ENCODE measurements at places on chromosomes 2 and 18.
A peak's percentile ranks its signal among the peaks of the same experiment; 100 is the strongest.

DNA sequence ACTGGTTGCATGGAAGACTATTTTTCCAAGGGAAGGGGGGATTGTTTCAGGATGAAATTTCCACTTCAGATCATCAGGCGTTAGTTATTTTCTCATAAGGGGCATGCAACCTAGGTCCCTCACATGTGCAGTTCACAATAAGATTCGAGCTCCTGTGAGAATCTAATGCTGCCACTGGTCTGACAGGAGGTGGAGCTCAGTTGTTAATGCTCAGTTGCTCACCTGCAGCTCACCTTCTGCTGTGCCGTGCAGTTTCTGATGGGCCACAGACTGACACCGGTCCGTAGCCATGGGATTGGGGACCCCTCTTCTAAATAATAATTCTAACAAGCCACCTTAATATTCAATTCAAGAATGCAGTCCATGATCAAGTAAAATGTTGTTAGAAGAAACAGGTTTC lies 34.9 kb downstream of the PLCL1 start:
- no peak for DNase-seq

DNA sequence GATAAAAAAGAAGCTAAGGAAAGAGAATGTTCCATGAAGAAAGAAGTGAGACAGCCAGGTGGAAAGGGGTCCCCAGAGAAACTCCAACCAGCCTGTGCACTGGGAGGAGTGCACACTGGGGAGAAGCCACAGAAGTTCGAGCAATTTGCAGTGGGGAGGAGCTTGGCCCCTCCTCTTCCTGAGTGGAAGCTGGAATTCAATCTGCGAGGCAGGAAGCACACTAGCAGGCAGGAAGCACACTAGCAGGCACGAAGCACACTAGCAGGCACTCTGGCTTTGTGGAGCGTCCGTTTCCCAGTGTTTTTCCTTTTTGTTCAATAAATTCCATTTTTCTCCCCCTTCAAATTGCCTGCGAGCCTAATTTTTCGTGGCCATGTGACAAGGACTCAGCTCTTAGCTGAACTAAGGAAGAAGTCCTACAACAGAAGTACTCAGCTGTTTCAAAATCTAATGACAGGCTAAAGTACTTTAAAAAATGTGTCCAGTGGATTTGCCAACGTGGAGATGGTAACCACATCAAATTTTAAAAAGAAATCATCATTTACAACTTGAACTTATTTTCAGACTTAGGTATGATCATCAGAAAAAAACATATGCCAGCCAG lies 21.4 kb upstream of the SPIRE1 start:
- DNase-seq: no peak

DNA sequence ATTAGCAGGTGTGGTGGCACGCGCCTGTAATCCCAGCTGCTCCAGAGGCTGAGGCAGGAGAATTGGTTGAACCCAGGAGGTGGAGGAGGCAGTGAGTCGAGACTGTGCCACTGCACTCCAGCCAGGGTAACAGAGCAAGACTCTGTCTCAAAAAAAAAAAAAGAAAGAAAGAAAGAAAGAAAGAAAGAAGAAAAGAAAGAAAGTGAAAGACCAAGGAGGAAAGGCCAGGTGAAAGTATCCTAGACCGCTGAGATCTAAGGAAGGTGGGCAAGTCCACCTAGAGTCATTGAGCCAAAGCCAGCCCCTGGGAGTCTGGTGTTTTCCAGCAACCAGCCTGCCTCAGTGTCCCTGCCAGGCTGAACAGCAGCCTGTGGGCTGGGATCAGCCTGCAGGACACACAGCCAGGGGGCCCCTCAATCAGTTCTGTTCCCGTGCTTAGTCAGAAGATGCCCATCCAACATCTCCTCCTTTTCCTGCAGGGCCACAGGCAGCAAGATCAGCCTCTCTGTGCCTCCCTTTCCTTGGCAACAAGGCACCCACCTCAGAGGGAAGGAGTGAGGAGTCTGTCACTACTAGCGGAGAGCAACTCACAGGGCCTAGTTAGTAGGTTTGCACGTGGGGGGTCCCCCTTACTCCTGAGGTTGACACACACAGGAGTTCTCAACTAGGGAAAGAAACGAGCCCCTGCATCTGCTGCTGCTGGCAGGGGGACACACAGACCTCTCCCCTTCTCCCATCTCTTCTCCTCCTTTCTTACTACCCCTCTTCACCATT lies 64.1 kb downstream of the SMAD7 start:
- DNase-seq: no peak

GRCh38 chr2:25293958-25294562 lies 47.7 kb downstream of the DNMT3A start:
- DNase-seq: no peak

DNA sequence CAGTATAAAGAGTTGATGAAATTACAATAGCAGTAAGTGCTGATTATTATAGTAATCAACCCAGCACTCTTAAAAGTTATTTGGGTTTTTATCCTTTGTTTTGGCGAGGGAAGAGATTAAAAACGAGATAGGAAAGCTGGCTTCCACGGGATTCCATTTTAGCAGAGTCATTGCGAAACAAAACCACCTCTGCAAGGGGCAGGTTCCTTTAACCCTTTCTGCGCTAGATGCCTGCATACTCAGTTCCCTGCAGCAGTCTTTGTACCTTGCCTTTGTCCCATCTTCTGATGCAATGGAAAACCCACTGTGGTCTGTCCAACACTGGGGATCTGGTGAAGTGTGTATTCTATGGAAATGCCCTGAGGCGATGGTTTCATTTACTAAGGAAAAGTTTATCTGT lies 2.7 kb downstream of the YPEL5 start:
- DNase-seq: peak; percentile 64

GRCh38 chr2:171895786-171896185 lies 1.7 kb upstream of the SLC25A12 start:
- no peak for DNase-seq

DNA sequence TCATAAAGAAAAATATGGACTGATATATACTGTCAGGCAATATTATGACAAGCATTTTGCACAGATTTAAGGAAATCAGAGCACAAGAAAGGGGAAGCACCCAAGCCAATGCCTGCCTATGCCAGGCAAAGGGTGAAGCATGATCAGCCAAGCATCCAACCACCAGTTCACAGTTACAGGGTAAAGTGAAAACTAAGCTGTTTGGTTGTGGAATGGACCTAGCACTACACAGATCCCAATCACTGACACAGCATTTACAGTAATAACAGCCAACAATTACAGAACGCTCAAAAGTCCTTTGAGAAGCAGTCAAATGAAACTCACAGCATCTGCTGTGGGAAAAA lies 90.3 kb downstream of the SP3 start:
- no peak for DNase-seq

GRCh38 chr2:60283626-60284025 lies 269.8 kb downstream of the BCL11A start:
- no peak for DNase-seq

- DNase-seq: no peak
Observed at GRCh38 chr2:161570424-161571050, 53.7 kb upstream of the SLC4A10 start.

DNA sequence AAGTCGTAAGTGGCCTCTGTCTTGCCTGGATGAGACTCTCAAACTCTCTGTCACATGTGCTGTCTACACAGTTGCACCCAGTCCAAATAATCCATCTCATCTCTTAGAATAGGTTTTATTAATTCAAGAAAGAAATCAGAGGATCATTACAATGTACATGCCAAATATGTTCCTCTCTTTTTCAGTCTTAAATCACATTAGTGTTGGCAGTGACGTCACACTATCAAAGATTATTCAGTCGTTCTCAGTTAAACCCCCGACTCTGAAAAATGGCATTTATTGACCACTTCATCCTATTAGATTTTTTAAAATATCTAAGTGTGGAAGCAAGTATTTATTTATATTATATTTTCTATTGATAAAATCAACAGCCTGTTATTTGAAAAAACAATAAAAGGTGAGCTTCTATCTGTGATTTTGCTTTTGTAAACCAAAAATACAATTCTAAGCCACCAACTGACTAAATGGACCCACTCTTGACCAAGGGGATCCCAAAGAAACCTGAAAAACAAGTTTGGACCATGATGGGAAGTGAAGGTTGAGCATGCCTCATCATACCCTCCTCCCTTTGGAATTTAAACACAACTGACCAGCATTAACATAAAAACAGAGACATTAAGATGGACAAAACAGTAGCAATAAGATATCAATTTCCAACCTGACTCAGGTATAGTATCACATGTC lies 1894.4 kb upstream of the LRRTM1 start:
- DNase-seq: no peak

- DNase-seq: no peak
Observed at GRCh38 chr2:17713291-17713690, 40.3 kb downstream of the SMC6 start.

- DNase-seq: no peak
Observed at GRCh38 chr2:74564222-74564621, 9.7 kb downstream of the DOK1 start.

- DNase-seq: no peak
Observed at GRCh38 chr2:234535464-234535863, 38.6 kb upstream of the ARL4C start.

- DNase-seq: no peak
Observed at GRCh38 chr18:76277801-76278200, 217.2 kb downstream of the ZNF516 start.

DNA sequence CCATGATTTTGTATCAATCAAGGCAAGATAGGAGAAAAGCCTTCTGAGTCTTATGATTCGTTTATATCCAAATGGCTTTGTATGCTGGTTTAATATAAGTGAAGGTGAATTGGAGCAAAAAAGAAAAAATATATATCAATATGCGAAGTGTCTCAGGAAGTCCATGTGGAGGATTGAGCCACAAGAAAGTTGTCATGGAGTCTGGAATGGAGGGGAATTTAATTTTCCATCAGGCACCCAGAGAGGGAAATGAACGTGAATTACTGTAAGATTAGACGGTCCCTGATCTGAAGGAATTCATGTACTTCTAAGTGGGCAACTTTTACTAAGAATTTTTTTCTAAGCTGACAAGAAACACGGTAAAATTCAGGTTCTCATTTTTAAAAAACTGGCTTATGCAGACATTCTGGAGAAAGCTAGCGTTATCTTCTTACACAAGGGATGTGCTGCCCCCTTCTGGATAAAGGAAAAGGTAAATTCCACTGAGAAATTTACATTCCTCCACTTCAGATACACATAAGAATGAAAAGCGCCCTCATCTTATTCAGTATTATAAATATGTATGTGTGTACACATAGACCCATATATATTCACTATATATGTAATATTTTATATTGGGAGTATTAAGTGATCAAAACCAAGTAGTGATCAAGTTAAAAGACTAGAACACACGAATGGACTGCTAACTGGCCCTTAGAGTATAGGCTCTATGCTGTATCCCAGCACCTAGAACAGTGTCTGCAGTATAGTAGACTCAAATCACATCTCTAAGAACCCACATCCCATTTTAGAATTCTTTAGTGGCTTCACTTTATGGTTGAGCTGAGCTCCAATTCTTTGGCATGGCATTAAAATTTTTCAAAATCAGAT lies 289.0 kb upstream of the TFPI start:
- no peak for DNase-seq

- DNase-seq: no peak
Observed at GRCh38 chr2:142981756-142982155, 104.3 kb downstream of the KYNU start.

Data from stimulated activated CD4-positive, alpha-beta T cell treated with anti-CD3 and anti-CD28 coated beads, Interleukin-15, amount 100 ng/mL, for 24 hours (primary cell).